MG63 (cell line): ENCODE measurements at places on chromosomes 3 and 15. TPM values are rescaled to one million over a fixed set of nuclear protein-coding genes. Genes with fewer than 3 reads are reported as not detected.

DNA sequence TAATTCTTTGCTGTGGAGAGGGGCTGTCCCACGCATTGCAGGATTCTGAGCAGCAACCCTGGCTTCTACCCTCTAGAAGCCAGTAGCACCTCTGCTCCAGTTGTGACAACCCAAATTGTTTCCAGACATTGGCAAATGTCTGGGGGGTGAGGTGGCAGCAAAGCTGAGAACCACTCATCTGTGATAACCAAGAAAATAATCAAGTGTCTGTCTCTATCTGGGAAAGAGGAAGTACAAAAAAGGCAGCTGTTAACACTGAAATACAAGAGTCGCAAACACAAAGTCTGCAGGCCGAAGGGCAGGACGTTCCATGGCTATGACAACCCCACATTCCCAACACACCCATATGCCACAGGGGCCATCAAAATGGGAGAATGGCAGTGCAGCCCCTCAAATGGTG is 42.2 kb upstream of the GNB5 start:
- no peak for DNase-seq

DNA sequence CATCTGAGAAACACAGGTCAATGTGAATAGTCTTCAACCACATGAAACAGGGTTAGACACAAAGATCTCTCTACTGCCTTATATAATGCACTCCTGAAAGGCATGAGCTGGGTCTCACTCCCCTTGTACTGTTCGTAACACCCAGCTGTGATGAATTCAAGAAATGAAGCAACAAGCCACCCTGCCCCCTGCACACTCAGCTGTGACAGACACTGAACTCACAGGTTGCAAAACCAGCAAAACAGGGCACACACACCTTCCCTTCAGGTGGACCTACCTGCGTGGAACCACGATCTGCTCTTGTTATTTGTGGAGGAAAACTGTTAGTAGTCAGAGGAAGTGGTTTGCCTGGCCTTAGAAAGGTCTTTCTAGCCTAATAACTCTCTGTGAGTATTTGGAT is 64.5 kb downstream of the CERS3 start:
- DNase-seq = no peak

- DNase-seq = no peak
These were observed 25.3 kb downstream of the RBPMS2 start for GRCh38 chr15:64749999-64750657.

The SEC22A gene
- 36.0 and 46.9 TPM in 2 replicates for total RNA-seq

DNA sequence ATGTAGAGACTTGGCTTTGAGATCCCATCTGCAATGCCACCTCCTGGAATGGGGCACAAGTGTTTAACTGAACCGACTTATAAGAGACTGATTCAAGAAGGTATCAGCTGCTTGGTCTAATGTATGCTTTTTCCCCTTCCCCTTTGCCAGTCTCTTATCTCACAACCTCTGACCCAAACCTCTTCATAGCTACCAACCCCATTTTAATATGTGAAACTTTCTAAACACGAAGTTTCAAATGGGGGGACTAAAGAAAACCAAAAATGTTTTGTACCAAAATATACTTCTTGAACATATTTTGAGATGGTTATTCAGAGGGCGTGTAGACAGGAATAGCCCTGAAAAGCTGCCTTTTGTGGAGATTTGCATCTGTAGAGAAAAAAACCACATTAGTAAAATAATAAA is 73.1 kb downstream of the OXSM start:
- no peak for DNase-seq

The FEZF2 gene
- not detected in 2 replicates for total RNA-seq

GRCh38 chr3:42539871-42540714 is 37.6 kb downstream of the VIPR1 start:
- peak; percentile 12 for DNase-seq

DNA sequence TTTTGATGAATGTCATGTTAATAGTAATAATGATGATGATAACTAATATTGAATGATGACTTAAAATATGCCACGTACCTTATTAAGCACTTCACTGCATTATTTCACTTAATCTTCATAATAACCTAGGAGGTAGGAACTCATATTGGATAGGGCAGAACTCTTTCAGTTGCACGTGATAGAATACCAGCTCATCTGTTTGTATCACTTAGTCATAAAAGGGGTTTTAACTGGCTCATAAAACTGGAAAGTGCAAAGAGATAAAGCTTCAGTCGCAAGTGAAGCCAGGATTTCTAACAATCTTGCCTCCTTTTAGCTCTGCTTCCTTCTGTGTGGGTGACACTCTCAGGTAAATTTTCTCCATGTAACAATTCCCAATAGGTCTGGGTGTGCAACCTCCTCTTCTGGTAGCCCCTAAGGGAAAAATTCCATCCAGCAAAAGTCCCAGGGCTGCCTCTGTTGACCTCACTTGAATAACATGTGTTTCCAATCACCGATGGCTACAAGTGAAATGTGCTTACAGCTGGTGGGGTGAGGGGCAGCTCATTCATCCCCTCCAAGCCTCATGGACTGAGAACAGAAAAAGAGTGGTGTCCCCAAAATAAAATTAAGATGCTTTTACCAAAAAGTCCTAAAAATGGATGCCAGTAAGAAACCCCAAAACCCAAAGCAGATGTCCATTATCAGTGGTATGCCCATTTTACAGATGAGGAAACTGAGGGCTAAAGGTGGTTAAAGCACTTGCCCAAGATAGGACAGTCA is 9.3 kb downstream of the GXYLT2 start:
- no peak for DNase-seq

The CAMK1 gene
- 2.7 and 5.0 TPM in 2 replicates for total RNA-seq

The GJD2 gene
- not detected in 2 replicates for total RNA-seq

DNA sequence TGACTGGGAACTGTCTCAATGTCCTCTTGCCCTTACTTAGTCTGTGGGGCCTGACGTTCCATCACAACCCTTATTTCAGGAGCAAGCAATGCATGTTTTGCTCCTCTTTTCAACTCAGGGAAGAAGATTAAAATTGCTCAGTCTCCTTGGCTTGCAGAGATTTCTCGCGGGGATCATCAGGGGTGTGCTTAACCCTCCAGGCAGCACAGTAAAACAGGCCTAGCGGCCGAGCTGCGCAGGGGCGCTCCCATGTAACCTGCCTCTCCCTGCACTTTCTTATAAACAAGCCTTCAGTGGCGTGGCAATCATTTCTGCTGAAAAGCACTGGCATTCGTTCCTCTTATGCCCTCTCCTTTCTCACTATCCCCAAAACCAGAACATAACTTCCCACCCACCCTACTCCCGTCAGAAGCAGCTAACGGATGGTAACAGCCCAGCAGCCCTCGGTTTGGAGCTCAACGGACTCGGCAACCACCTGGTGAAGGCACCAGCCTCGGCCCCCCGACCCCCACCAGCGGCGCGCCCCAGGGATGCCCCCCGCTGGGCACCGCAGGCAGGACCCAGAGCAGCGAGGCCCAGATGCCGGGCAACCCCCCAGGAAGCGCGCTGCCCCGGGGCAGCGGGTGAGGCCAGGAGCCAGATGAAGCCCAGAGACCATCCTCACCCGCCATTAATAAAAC is 1.1 kb downstream of the MCF2L2 start:
- no peak for DNase-seq

DNA sequence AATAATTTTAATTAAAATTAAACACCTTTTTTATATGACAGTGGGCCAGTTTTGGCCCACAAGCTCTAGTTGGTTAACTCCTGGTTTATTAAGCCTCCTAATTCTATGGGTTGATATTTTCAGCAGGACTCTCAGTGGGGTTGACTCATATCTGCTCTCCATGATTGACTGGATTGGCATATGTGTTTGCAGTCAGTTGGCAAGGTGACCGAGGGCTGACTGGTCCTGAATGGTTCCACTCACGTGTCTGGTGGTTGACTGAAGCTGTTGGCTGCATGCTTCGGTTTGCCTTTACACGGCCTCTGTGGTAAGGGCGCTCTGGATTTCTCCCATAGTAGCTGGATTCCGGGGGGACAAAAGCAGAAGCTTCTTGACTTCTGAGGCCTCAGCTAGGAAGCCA is 65.3 kb upstream of the ZNF280D start:
- peak; percentile 90 for DNase-seq

The CLRN1 gene
- not detected in 2 replicates for total RNA-seq

DNA sequence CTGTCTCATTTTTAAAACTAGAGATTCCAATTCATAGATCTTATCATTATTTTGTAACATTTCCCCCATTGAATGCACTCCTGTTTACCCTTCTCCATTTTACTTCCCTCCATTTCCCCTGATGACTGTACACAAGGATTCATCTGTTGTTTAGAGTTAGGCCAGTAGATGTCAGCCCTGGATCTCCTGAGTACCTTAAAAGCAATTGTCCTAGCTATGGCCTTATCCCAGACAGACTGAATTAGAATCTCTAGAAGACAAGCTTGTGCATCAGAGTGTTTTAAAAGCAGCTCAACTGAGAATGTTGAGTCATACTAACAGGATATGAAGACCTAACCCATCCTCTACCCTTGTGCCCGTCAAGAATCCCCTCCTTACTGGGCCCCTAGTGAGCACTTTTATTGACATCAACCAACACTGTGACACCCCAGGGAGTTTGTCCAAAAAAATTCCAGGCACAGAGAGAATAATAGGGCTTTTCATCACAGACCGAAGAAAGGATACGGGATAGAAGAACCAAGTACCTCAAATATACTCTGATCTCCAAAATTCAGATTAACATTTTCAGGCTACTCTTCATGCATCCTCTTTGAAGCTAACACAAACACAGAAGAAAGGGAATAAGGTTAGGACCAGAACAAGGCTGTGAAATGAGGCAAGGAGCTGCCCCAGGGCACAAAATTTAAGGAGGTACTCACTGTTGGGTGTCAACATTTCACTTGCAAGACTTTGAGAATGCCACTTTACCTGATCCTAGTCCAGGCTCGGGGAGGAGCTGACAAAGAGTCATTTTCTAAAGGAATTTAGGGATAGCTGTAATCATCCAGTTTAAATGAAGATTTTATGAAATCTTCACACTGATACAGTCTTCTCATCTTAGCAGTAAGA is 17.1 kb downstream of the ZBED2 start:
- no peak for DNase-seq

DNA sequence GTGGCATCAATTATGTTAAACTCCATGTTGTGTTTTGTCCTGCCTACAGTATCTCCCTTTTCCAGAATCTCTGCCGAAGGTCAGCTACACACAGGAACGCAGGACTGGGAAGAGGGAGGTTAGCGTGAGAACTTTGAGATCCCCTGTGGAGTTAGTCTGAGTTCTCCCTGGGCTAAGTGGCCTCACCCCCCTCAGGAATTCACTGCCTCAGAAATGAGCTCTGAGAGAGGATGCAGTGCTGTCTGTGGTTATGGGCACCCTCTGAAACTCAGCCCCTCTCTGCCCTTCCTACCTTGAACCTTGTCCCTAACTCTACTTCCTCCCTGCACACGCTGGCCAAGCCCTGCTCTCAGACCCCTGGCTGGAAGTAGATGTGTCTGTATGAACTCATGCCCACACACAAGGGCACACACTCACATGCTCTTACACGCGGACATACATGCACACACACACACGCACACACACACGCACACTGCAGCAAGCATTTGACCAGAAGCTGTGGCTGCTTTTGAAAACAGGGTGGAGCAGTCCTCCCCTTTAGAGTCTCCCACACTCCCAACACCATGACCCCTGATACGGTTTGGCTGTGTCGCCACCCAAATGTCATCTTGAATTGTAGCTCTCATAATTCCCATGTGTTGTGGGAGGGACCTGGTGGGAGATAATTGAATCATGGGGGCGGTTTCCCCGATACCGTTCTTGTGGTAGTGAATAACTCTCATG is 5.3 kb upstream of the VIPR1 start:
- DNase-seq = no peak

- DNase-seq = no peak
These were observed 7.9 kb downstream of the FAM162A start for GRCh38 chr3:122391681-122392446.

DNA sequence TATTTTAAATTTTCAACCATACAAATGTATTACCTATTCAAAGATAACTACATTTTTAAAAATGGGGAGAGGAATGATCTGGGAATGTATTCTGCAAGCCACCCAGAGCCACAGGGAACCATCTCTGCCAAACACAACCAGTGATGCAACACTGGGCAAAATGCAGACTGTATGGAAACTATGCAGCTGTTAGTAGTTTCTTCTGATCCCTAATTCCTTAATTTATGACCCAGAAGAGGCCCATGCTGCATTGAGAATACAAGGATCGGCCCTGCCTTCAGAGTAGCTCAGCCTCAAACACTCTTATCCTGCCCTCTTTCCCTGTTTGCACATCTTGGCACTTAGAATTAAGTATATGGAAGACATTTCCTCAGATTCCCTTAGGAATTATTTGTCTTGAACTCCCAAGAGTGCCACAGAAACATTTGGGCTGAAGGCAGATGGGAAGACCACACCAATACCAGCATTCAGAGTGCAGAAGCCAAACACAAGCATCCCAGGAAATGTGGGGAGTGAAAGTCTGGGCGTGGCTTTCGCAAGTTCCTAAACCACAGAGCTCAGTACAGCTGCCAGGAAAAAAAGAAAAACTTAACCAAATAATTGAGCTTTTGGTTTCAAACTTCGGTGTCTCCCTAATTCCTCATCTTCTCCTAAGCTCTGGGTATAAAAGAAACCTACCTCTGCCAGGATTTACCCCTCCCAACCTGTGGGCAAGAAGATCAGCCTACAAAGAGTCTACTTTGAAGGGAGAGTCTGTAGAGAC is 5.3 kb downstream of the SNUPN start:
- peak; percentile 16 for DNase-seq

DNA sequence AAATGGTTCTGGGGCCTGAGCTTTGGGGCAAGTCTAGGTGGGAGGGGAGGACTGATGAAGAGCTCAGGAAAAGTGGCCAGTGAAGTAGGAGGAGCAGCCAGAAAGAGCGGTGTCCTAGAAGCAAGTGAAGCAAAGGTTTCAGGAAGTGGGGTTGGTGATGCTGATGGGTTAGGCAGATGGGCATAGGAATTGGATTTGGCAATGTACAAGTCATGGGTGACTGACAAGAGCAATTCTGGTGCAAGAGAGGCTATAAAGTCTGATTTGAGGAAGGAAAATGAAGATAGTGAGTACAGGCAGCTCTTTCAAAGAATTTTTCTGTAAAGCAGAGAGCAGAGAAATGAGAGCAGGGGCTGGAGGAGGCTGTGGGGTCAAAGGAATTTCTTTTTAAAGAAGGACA is 19.7 kb downstream of the ALPK3 start:
- no peak for DNase-seq

DNA sequence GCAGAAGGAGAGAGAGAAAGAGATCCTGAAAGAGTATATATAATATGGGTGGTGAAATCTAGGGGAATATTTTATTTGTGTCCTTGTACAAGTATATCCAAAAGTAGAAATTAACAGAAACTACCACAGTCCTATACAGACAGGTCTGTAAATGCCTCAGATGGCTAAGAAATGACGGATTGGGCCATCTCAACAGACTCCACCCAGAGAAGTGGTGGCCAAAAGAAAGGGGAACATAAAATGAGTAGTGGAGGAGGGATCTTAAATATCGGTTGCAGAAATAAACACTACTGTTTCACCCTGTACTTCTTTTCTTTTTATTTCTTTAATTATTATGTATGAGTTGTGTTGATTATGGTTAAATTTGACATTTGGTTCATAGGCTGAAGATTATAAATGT is 47.7 kb downstream of the CCR3 start:
- DNase-seq = no peak

The LRTM1 gene
- total RNA-seq = not detected in 2 replicates

- no peak for DNase-seq
These were observed 40.5 kb downstream of the FILIP1L start for GRCh38 chr3:100073714-100074307.

- no peak for DNase-seq
These were observed 41.3 kb downstream of the MEIS2 start for GRCh38 chr15:37059086-37059485.

GRCh38 chr15:92938387-92938786 is 38.3 kb downstream of the CHD2 start:
- DNase-seq = no peak

The MYO1E gene
- 45.1 and 96.3 TPM in 2 replicates for total RNA-seq

GRCh38 chr3:158743664-158744566 is 11.7 kb upstream of the RARRES1 start:
- no peak for DNase-seq

The CACNA1D gene
- not detected in 2 replicates for total RNA-seq
